ENCODE measurements at places on chromosomes 5 and 9. TPM values are rescaled to one million over a fixed set of nuclear protein-coding genes. Genes with fewer than 3 reads are reported as not detected.

- DNase-seq, result no peak
- H3K27ac ChIP-seq, result no peak overlapping the region
- H3K4me1 ChIP-seq, result no peaks in the 10 kb centered on the region
- H3K4me3 ChIP-seq, result no peak overlapping the region
These were observed 74.1 kb downstream of the CSF2 start for GRCh38 chr5:132147663-132148062.

CKS2 gene
- 149 TPM for total RNA-seq

ADCY2 gene
- not detected for total RNA-seq

GRCh38 chr5:113118765-113119164, 142.2 kb downstream of the DCP2 start:
- H3K36me3 ChIP-seq, result no peaks in the 10 kb centered on the region
- H3K4me3 ChIP-seq, result no peak overlapping the region
- H3K27ac ChIP-seq, result no peak overlapping the region
- DNase-seq, result no peak
- no peaks in the 10 kb centered on the region for H3K27me3 ChIP-seq

CCIN gene
- total RNA-seq, result 0.22 TPM

DNA sequence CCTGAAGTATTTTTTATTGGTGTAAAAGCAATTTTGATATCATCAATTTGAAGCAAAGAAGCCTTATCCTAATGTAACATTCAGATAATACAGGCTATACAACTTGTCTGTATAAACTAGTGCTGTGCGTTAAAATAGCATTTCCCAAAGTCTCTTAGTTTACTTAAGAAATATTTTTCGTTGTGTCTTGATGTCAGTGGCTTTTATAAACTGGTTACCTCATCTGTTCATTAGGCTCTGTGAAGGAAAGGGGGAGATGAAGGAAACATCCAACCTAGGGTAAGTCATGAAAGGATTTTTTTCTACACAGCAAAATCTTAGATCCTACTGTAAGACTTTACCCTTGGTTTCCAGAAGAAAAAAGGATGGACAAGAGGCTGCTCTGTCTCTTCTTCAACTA, 272.9 kb downstream of the PJA2 start:
- H3K27ac ChIP-seq, result no peak overlapping the region
- DNase-seq, result no peak
- no peak overlapping the region for H3K4me3 ChIP-seq
- H3K4me1 ChIP-seq, result peaks cover 2% of the 10 kb centered on the region

All from endothelial cell of umbilical vein (primary cell).